Uterus (tissue), 4 donors: ENCODE measurements at places on chromosomes 13 and 19.

DNA sequence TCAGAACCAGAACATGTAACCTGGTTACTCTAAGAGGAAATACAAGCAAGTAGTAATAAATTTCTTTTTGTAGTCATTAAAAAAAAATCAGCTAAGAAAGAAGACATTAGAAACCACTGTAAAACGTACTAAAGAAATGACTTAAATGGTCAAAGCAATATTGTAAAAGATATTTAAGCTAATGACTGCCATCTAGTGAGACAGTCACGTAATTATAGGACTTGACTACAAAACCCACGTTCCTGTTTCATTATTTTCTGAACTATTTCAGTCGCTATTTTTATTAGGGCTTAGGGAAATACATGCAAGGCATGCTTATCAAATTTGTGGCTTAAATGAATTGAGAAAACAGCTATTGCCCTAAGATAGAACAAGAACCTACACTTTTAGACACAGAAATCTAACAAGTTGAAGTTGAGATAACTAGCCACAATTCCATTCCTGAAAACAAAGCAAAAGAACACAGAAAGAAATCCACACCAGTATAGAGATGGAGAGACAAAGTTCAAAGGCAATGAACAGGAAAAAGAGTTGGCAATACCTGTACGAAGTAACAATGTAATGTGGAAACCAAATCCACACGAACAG is 17.9 kb downstream of the ALG5 start:
- no peak for DNase-seq

DNA sequence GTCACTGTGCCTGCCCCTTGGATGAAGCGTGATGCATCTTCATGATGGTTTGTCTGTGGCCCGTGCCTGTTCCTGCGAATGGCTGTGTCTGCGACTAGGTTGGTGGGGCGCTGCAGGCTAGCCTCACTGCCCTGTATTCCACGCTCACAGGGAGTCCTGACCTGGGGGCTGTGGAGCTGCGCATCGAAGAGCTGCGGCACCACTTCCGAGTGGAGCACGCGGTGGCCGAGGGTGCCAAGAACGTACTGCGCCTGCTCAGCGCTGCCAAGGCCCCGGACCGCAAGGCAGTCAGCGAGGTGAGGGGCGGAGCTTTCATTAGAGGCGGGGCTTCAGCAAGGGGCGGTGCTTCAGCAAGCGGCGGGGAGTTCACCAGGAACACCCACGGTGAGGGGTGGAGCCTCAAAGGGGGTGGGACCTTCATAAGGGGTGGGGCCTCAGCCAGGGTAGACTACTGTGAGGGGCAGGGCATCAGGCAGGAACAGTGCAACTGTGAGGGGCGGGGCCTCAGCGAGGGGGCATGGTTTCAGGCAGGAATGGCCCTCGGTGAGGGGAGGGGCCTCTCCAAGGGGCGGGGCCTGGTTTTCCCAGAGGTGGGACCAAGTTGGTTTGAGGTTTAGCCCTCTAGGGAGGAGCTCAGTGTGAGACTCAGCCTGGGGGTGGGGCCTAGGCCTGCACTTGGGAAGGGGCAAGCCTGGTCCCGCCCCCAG is 17.2 kb downstream of the PKN1 start:
- no peak for DNase-seq

GRCh38 chr13:47555235-47555634 is 445.8 kb downstream of the SUCLA2 start:
- DNase-seq: no peak

- DNase-seq: no peak
These were observed 48.8 kb upstream of the RAP2A start for GRCh38 chr13:97385146-97385545.

DNA sequence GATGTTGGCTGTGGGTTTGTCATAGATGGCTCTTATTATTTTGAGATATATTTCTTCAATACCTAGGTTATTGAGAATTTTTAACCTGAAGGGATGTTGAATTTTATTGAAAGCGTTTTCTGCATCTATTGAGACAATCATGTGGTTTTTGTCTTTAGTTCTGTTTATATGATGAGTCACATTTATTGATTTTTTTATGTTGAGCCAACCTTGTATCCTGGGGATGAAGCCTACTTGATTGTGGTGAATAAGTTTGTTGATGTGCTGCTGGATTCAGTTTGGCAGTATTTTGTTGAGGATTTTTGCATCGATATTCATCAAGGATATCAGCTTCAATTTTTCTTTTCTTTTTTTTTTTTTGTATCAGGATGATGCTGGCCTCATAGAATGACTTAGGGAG is 29.4 kb downstream of the NBEA start:
- DNase-seq: no peak

DNA sequence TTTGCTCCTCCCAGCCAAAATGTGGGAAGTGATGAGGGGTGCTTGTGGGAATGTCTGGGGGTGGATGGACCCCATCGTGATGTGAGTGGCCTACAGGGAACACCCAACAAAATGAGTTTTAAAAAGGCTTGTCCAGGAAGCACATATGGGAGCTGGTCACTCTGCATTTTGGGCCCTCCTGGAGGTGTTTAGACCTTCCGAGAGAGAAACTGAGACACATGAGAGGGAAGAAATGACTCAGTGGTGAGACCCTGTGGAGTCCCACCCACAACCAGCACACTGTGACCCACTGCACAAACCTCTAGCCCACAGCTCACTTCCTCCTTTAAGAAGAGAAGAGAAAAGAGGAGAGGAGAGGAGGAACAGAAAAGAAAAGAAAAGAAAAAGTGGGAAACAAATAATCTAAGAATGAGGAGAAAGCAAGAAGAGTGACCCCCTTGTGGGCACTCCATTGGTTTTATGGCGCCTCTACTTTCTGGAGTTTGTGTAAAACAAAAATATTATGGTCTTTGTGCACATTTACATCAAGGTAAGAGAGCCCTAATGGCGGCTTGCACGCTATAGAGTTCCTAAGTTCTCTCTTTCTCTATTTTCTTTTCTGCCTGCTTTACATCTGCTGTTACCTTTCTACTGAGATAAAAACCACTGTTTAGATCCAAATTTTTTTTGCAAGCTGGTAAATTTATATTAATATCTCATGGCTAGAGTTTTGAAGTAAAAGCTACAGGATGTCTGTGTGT is 13.3 kb upstream of the LILRB1 start:
- no peak for DNase-seq

DNA sequence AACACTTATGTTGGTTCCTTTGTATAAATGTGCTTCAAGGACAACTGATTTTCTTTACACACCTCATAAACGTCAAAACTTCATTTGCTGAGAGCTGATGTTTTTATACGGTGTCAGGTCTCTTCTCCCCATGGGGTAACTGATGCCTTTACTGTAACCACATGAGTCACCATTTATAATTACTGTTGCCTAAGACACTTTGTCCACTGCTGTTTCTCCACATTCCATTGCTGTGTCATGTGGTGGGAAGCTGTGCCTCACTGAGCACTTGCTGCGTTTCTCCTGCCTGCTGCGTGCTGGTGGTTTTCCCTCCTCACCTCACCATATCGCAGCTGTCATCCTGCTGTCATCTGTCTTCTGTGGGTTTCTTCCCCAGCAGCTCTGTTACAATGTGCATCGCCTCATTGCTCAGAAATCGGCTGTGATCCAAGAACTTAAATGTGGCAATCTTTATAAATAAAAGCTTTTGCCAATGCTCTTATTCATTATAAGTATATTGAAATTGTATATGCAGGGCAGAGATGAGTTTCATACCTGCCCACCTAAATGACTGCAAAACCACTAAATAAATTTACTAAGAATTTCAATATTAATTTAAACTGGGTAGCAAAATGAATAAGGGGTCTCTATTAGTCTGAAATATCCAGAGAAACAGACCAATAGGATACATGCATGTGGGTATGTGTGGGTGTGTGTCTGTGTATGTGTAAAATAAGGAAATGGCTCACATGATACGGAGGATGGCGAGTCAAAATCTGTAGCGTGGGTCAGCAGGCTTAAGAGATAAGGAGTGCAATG is 547.0 kb upstream of the SLITRK5 start:
- no peak for DNase-seq

DNA sequence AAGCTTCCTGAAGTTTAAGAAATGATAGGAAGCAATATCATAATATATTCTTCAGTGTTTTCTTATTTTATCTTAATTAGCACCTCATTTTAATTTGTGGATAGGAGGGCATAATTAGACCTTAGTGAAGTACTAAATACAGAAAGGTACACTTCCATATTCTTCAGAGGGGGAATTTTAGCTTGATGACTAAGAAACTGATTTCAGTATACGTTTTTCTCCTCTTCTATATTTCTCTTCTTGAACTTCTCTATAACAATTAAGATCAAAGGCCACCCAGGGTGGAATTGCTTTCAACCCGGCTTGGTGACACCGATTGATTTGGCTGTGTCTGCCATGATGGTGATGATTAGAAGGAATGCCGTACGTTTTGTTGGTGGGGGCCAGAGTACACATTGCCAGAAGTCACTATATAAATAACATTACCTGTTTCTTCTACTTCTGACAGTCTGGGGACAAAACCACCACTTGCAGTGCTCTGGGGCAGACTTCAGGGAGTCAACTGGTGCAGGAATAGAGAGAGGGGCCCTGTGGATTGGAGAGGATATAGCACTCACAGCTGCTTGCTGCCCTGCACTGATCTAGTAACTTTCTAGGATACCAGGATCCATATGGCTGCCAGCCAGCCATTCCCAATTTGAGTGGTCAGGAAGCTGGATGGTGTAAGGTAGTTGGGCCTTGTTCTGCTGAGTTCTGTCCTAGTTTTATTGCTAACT is 73.8 kb downstream of the SPATA13 start:
- no peak for DNase-seq

DNA sequence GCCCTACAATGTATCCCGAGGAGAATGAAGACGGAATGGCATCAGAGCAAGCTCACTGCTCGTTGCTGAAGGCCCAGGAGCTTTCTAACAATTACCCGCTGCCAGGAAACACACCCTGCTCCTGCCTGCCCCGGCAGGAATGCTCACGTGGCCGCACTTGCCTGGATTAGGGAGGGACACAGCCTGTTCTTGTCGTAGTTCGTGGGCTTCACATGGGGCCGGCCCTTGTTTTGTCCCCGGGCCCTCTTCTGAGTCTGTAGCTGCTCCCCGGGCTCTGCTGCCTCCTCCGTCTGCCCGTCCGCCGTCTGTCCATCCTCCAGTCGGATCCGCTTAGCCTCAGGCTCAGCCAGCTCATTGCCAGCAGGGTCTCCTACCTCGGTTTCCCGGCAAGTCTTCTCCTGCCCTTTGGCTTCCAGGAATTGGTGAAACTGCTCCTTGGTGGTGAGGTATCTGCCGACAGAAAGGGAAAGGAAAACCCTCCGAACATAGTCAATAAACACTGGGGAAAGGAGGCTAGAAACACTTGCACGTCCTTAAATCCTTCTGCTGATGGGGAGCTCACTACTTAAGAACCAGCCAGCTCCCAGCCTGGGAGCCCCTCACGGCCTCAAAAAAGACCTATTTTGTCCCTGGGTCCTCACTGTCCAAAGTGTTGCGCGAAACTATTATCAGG is 941 bp downstream of the DUS3L start:
- no peak for DNase-seq

- peak; percentile 24 for DNase-seq
These were observed 4.2 kb upstream of the ZSCAN4 start for GRCh38 chr19:57664269-57665127.

GRCh38 chr19:4723595-4724514 is at the start of gene DPP9:
Gene DPP9 (minus strand): TSS chr19:4723842. CDS start chr19:4719906, 3,936 bp downstream.
- peak; percentile 96 for DNase-seq

- DNase-seq: no peak
These were observed 1.0 kb downstream of the AP2S1 start for GRCh38 chr19:46849610-46850009.

GRCh38 chr19:1601613-1602064 is 3.6 kb downstream of the UQCR11 start:
- no peak for DNase-seq

GRCh38 chr13:33319859-33320258 is 34.3 kb upstream of the STARD13 start:
- DNase-seq: no peak

- DNase-seq: no peak
These were observed 19.2 kb downstream of the CEACAM6 start for GRCh38 chr19:41774515-41774980.

GRCh38 chr13:22050951-22051563 is 380.2 kb downstream of the FGF9 start:
- DNase-seq: no peak

DNA sequence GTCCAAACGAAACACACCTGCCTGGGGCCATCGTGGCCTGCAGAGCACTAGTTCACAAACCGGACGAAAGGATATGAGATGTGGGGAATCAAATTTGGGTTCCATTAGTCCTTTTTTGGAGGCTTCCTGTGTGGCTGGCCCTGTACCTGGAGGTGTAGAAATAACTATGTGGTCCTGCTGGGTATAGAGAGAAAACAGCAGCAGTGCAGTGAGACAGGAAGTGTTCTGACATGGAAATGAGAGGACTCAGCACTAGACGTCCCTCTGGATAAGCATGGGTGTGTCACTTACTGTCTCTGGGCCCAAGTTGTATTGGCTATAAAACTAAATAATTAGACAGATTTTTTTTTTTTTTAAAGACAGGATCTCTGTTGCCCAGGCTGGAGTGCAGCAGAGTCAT is 12.3 kb downstream of the KDELR1 start:
- DNase-seq: no peak

GRCh38 chr19:15780610-15781418 is 6.6 kb upstream of the OR10H5 start:
- peak; percentile 28 for DNase-seq

DNA sequence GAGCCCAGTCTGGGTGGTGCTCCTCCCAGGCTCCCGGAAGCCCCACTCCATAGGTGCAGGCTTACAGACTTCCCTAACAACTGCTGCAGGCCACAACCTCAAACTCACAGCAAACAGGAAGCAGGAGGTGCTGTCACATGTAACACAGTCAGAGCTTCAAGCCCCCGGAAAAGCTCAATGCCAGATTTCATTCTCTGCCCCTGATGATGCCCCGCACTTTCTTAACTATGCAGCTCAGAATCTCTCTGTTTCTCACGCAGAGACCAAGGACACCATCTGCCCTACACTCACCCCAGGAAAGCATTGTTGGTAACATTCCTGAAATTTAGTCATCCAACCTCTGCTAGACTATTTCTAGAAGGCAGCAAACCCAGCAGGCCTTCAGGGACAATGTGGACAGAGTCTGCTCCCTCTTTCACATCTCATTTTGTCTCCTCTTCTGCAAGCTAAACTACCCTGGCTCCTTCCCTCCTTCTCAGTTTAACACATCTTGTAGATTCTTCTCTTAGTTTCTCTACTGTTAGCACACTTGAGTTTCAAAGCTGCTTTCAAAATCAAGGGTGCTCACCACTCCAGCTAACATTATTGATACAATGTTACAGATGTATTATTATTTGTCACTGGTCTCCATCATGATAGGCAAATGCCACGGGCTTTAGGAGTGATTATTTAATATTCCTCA is 162.5 kb downstream of the KCTD12 start:
- DNase-seq: no peak

DNA sequence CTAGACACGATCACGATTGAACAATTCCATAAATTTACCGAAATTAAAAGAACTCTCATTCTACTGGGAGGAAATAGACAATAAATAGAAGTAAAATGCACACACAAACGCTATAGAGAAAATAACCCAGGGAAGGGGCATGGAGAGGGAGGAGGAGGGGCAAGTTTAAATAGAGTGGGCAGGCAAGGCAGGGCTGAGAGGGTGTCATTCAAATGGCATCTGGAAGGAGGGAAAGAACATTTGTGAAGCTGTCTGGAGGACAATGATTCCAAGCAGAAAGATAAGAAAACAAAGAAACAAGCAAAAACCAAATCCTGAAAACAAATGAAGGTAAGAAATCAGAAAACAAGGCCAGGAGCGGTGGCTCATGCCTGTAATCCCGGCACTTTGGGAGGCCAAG is 45.6 kb upstream of the GTF2F2 start:
- no peak for DNase-seq
